ENCODE measurements at places on chromosomes 7 and 10.

GRCh38 chr10:5395168-5395567 lies 9.5 kb downstream of the TUBAL3 start:
- H3K27me3 ChIP-seq = no peaks in the 10 kb centered on the region
- no peak for DNase-seq
- no peaks in the 10 kb centered on the region for H3K36me3 ChIP-seq
- no peaks in the 10 kb centered on the region for H3K4me1 ChIP-seq
- no peak overlapping the region for H3K27ac ChIP-seq

GRCh38 chr7:122556873-122557542 lies 141.9 kb downstream of the RNF133 start:
- DNase-seq = no peak
- no peak overlapping the region for H3K27ac ChIP-seq
- H3K27me3 ChIP-seq = no peaks in the 10 kb centered on the region
- H3K4me1 ChIP-seq = no peaks in the 10 kb centered on the region
- peaks cover 2% of the 10 kb centered on the region for H3K36me3 ChIP-seq

DNA sequence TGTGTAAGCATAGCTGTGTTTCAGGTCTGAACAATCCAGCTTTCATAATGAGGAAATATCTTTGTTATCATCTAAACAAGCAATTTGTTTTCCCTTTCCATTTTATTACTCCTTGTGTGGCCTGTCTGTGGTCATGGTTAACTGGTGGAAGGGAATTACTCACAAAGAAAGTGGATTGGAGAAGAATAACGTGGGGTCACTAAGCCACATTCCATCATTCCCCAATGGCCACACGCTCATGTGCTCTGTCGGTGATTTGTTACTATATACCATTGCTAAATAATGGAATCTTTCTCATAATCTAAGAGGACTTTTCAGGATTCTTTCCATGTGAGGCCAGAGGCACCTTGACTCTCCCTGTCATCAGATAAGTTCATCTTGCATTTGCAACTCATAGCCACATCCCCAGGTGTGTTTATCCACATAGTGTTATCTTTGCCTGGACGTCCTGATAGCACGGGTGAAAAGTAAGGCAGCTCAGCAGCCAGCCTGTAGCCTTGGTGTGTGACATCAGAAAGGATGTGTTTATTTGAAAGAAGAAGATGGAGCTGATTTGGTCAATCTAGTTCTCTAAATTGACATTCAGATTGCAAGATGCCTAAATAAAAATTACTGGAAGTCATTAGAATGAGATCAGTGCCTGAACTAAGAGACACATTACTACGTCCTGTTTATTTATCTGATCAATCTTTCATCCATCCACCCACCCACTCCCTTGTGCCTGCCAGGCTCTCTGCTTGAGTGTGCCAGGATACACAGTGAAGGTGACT lies 128.9 kb downstream of the CELF2 start:
- H3K27me3 ChIP-seq = no peaks in the 10 kb centered on the region
- H3K27ac ChIP-seq = no peak overlapping the region
- no peak for DNase-seq

GRCh38 chr7:64874562-64875250 lies 28.4 kb upstream of the ZNF273 start:
- H3K4me1 ChIP-seq = no peaks in the 10 kb centered on the region
- no peak for DNase-seq
- H3K4me3 ChIP-seq = no peak overlapping the region

DNA sequence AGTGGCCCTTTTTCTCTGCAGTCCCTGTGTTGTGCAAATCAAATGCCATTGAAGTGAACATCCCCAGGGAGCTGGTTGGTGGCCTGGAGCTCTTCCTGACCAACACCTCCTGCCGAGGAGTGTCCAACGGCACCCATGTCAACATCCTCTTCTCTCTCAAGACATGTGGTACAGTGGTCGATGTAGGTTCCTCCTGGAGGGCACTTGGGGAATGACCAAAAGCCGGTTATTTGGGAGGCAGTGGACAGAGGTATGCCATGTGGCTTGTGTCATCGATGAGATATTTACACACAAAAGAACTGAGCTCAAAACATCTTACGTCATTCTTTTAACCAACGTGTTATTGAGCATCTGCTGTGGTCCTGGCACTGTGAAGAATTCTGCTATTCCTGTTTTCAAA lies 19.7 kb downstream of the OIT3 start:
- no peak overlapping the region for H3K27ac ChIP-seq
- H3K27me3 ChIP-seq = no peaks in the 10 kb centered on the region
- H3K4me3 ChIP-seq = no peak overlapping the region

DNA sequence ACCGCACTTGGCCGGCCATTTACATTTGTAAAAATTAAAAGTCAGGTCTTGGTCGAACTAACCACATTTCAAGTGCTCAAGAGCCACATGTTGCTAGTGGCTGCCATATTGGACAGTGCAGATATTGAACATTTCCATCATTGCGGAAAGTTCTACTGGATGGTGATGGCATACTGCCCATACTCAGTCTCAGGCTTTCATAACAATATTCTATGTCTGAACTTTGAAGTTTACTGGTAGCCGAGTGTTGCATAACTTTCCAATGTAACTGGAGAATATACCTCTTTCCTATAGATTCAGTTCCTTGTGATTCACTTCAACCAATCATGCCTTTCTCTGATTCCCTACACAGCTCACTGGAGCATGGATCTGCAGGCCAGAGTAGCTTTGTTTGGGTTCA lies 43.7 kb downstream of the PSMC2 start:
- DNase-seq = no peak
- H3K36me3 ChIP-seq = no peaks in the 10 kb centered on the region
- H3K27ac ChIP-seq = no peak overlapping the region
- no peaks in the 10 kb centered on the region for H3K27me3 ChIP-seq
- no peaks in the 10 kb centered on the region for H3K4me1 ChIP-seq

GRCh38 chr10:100600218-100600617 lies 64.5 kb downstream of the HIF1AN start:
- no peaks in the 10 kb centered on the region for H3K27me3 ChIP-seq
- DNase-seq = no peak
- no peaks in the 10 kb centered on the region for H3K4me1 ChIP-seq
- no peak overlapping the region for H3K4me3 ChIP-seq
- H3K36me3 ChIP-seq = no peaks in the 10 kb centered on the region
- H3K27ac ChIP-seq = no peak overlapping the region

- no peaks in the 10 kb centered on the region for H3K27me3 ChIP-seq
- H3K4me3 ChIP-seq = no peak overlapping the region
- H3K4me1 ChIP-seq = no peaks in the 10 kb centered on the region
- no peak for DNase-seq
These were observed 79.4 kb upstream of the FEZF1 start for GRCh38 chr7:122383934-122384333.

GRCh38 chr7:44347546-44348114 lies 22.2 kb upstream of the CAMK2B start:
- H3K4me1 ChIP-seq = no peaks in the 10 kb centered on the region
- no peak for DNase-seq
- H3K36me3 ChIP-seq = no peaks in the 10 kb centered on the region
- no peak overlapping the region for H3K27ac ChIP-seq
- H3K4me3 ChIP-seq = no peak overlapping the region

DNA sequence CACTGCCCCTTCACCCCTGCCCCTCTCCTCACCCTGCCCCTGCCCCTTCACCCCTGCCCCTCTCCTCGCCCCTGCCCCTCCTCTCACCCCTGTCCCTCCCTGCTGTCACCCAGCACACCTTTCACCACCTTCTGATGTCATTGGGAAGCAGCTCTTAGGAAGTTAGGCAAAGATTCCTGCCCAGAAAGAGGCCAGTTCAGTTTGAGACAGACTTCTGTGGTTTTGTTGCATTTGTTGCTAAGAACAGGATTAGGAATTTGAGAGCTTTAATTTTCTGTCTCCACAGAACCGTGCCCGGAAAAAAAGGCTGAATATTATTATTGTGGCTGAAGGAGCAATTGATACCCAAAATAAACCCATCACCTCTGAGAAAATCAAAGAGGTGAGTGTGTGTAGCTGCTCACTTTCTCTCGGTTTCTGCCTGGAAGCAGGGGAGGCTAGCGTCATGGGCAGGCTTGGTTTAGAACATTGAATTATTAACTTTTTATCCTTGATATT lies 39.6 kb downstream of the PFKP start:
- H3K4me1 ChIP-seq = peaks cover 3% of the 10 kb centered on the region
- DNase-seq = no peak
- H3K4me3 ChIP-seq = no peak overlapping the region
- no peaks in the 10 kb centered on the region for H3K27me3 ChIP-seq
- H3K27ac ChIP-seq = peak overlapping the region; percentile 65
- no peaks in the 10 kb centered on the region for H3K36me3 ChIP-seq

DNA sequence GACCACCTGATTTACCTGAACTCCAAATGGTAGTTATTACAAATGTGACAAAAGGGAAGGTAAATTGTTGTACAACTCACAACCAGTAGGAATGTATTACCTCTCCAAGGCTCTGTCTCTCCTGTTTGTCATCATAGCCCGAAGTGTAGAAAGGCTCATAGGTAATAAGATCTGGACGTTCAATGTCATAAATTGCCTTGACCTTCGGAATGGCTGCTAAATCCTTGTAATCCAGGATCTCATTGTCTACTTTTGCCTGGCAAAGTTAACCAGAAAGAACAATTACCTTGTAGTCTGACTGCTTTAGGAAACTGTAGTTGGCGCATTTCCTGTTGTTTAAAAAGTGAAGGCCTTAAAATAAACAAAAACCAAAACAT lies 68.6 kb upstream of the AFAP1L2 start:
- peaks cover 7% of the 10 kb centered on the region for H3K4me1 ChIP-seq
- DNase-seq = peak; percentile 17
- H3K4me3 ChIP-seq = no peak overlapping the region

DNA sequence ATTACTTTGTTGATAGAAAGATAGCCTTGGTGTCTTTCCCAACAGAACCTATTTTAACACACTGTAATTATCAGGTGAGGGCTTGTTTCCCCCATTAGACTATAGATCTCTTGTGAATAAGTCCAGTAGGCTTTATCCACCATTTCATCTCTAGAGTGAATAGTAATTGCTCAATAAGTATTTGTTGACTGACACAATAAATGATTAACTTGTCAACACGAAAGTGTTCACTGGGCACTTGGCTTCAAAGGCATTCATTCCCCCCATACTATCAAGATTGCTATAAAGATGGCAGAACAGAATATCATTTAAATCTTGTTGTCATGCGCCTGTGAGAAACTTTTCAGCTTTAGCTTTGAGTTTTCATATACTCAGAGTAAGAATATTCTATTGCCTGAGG lies 424.5 kb upstream of the LRRTM3 start:
- no peak overlapping the region for H3K4me3 ChIP-seq
- H3K27me3 ChIP-seq = no peaks in the 10 kb centered on the region
- DNase-seq = no peak
- H3K27ac ChIP-seq = no peak overlapping the region

DNA sequence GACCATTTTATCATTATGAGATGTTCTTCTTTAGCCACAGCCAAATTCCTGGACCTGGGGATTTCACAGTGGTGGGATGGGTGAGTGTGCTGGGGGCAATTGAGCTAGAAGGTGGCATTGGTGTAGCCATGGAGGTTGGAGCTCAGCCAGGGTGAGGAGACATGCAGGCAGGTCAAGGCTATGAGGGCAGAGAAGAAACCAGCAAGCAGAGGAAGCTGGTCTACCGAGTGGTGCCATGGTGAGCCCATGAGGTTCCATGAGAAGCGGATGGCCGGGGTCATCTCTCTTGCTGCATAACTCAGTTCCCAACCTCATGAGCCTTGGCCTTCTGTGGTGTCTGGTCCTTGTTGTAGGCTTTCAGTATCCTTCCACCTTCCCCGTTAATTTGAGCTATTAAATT lies 91.4 kb downstream of the CARD11 start:
- no peaks in the 10 kb centered on the region for H3K4me1 ChIP-seq
- DNase-seq = no peak
- H3K27me3 ChIP-seq = no peaks in the 10 kb centered on the region
- H3K4me3 ChIP-seq = no peak overlapping the region
- H3K36me3 ChIP-seq = no peaks in the 10 kb centered on the region

- no peaks in the 10 kb centered on the region for H3K4me1 ChIP-seq
- no peak for DNase-seq
- H3K36me3 ChIP-seq = no peaks in the 10 kb centered on the region
- H3K27ac ChIP-seq = no peak overlapping the region
These were observed 75.3 kb downstream of the HIP1 start for GRCh38 chr7:75663302-75663907.

GRCh38 chr10:127307338-127307737 lies 110.9 kb upstream of the INSYN2A start:
- H3K4me1 ChIP-seq = peaks cover 14% of the 10 kb centered on the region
- H3K27ac ChIP-seq = no peak overlapping the region
- no peak for DNase-seq
- H3K4me3 ChIP-seq = no peak overlapping the region
- no peaks in the 10 kb centered on the region for H3K27me3 ChIP-seq

- no peaks in the 10 kb centered on the region for H3K36me3 ChIP-seq
- no peak overlapping the region for H3K4me3 ChIP-seq
- no peak overlapping the region for H3K27ac ChIP-seq
- peaks cover 15% of the 10 kb centered on the region for H3K4me1 ChIP-seq
These were observed 325.5 kb upstream of the C7orf33 start for GRCh38 chr7:148264933-148265557.

- H3K27ac ChIP-seq = no peak overlapping the region
- no peaks in the 10 kb centered on the region for H3K27me3 ChIP-seq
- no peaks in the 10 kb centered on the region for H3K36me3 ChIP-seq
- no peak for DNase-seq
- peaks cover 34% of the 10 kb centered on the region for H3K4me1 ChIP-seq
These were observed 39.2 kb downstream of the DDIT4 start for GRCh38 chr10:72312865-72313391.

Measured in lung (tissue), 17 donors.